ENCODE measurements at places on chromosomes 5 and 9.

GRCh38 chr5:20367178-20367577, 379.2 kb upstream of the CDH18 start:
- DNase-seq = no peak

DNA sequence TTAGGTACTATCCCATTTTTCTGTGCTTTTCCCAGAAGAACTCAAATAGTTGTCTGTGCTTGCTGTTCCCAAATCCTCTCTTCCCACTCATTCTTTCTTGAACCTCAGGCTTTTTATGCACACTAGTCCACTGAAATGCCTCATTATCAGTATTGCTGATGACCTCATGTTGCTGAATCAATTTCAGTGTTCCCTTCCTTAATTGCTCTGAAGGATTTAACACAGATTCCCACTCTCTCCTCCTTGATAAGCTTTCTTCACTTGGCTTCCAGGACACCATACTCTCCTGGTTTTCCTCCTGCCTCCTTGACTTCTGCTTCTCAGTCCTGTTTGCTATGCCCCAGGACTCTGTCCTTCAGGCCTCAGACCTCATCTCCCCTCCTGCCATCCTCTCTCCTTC, 298.5 kb downstream of the ARHGAP26 start:
- no peak for DNase-seq

DNA sequence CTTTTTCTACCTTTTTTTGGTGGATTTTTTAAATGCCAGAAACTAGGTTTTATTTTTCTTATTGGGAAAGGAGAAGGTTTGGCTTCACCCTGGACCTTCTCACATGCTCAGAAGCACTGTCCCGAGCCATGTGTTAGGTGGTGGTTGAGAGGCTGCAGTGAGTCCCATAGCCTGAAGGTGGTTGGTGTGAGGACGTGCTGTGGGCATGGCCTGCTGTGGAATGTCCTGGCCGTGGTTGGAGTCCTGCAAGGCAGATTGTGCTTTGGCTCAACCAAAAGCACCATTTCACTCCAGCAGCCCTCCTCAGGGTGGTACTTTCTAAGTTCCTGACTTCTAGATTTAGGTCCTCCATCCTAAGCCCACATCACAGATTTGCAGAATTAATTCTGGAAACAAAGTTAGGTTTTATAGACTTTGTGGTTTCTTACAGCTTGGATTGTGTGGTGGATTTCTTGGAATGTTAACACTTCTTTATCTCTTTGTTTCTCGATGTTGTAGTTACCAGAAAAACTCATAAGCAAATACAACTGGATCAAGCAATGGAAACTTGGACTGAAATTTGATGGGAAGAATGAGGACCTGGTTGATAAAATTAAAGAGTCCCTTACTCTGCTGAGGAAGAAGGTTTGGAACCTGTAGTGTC, 22.6 kb downstream of the OTULIN start:
- DNase-seq = no peak

GRCh38 chr9:111945216-111945615, 48.6 kb downstream of the UGCG start:
- DNase-seq = no peak

DNA sequence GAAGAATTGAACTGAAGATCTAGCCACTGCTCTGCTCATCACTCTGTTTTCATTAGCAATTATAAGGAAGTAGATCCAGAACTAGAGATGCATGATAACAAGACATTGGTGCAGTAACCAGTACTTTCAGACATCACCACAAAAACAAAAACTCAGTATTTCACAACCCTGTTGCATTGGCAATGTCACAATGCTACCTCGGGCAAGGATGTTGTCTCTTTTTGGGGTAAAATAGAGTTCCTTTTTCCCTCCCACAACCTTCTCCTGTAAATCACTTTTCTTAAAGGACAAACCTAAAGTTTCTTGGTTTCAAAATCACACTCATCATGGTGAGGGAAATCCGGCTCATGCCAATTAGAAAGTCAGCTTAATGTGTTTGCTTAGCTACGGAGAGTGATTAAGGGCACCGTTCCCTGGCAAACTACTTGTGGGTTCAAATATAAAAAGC, 420.1 kb upstream of the MEF2C start:
- DNase-seq = no peak

GRCh38 chr5:116536316-116537083, 38.1 kb downstream of the SEMA6A start:
- DNase-seq = no peak

DNA sequence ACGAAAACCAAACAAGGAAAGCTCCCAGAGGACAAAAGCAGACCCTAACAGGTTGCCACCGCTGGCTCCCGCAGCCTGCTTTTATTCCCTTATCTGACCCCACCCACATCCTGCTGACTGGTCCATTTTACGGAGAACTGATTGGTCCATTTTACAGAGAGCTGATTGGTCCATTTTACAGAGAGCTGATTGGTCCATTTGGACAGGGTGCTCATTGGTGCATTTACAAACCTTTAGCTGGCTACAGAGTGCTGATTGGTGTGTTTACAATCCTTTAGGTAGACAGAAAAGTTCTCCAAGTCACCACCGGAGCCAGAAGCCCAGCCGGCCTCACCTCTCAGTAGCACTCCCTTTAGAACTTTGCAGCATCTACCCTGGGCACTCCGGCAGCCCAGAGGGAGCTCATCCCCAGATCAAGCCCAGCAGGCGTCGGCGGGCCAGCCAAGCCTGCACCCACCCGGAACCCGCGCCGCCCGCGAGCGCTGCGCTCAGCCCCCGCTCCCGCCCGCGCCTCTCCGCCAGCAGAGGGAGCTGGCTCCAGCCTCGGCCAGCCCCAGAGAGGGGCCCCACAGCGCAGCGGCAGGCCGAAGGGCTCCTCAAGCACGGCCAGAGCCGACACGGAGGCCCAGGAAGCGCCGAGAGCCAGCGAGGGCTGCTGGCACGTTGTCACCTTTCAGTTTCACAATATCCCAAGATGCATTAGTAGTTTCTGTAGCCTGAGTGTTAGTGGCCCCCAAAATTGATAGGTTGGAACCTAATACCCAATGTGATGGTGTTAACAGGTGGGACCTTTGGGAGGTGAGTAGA, 35.3 kb upstream of the CLPTM1L start:
- DNase-seq = no peak

DNA sequence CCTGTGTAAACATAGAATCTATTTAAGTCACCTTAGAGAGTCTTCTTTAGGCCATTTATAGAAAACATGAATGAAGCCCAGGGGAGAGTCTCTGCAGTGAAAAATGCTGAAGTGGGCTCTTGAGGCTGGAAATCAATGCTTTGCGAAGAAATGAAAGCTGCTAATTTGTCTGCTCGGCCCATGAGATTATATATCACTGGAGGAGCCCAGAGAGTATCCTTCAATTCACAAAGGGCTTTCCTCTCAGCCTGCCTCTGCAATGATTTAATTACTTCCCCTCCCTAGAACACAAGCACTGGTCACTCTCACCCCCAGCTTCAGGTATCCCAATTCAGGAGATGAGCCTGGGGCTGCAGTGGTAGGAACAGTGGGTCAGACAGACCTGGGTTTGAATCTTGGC, 8.2 kb upstream of the DRD1 start:
- DNase-seq = no peak

- DNase-seq = no peak
Observed at GRCh38 chr9:91163444-91163772, 198.3 kb downstream of the AUH start.

GRCh38 chr5:169521366-169521983, 62.1 kb upstream of the SPDL1 start:
- no peak for DNase-seq

- DNase-seq = no peak
Observed at GRCh38 chr5:168683247-168683926, 104.2 kb upstream of the PANK3 start.

DNA sequence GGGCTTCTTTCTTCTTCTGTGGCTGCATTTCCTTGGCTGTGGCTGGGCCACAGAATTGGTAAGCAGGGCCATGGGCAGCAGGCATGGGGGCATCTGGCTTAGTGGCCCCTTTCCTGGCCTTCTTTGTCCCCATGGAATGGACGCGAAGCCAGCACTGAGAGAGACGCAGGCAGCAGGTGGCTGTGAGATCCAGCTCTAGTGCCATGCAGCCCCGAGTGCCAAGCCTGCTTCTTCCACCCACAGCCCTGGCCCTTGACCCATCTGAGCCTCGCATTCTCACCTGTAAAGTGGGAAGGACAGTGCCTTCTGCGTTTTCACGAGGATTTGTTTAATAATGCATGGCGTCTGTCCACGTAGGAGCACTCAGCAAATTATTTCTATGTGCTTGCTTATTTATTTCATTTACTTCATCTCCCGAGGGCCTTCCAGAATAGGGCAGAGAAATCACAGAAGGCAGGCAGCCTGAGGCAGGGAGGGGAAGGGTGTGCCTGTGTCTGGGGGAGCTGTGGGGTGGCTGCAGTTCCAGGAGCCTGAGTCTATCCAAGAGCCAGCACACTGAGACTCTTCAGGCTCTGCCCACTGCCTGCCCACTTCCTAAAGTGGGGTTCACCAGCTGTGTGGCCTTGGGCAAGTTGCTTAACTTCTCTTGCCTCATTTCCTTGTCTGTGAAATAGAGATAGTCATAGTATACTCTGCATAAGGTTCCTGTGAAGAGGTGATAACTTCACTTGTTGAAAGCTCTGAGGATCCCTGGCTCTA, 55.2 kb downstream of the NTNG2 start:
- DNase-seq = no peak

DNA sequence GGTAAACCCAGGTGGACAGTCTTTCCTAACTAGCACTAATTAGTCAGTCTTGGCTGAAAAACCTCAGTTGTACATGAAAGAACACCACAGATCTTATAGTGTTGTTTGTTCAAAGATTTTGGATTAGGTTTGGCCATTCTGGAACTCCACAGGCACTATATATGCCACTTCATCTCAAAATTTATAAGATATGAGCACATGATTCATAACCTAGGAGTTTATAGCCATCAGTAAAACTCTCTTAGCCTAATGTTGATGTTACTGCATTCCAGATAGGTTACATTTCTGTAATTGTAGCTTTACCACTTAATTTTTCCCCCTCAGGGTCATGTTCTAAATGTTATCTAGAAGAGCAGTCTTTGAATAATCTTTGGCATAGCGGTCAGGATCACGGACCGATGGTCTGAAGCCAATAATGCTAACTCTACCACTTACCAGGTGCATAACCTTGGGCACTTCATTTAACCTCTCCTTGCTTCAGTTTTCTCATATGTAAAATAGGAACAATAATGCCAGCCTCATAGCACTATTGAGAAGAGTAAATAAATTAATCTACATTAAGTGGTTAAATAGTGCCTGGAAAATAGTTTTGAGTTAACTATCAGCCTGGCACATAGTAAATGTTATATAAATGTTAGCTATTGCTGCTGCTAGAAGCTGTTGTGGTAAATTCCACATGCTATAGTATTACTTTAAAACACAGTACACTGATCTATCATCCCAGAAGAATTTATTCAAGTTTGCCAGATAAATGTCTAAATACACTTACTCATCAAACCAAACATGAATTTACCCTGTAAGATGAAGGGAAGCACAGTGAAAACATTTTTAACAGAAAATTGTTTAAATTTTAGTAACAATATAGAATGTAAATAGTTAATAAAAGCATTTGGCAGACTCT, 743.9 kb downstream of the NR2F1-AS1 start:
- DNase-seq = no peak

GRCh38 chr5:115686738-115687074, 60.9 kb upstream of the TMED7 start:
- DNase-seq = no peak

DNA sequence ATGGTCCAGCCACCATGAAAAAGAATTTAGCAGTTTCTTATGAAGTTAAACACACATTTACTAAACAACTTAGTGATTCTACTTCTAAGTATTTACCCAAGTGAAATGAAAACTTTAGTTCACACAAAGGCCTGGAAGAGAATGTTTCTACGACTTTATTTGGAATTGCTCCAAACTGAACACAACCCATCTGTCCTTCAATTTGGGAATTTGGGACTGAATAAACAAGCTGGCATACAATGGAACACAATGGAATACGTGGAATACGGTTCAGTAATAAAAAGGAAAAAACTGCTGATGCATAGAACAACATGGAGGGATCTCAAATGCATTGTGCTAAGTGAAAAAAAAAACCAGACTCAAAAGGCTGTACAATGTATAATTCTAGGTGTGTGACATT, 44.6 kb upstream of the BASP1 start:
- DNase-seq = no peak

GRCh38 chr5:6396043-6396442, 17.7 kb upstream of the MED10 start:
- no peak for DNase-seq

DNA sequence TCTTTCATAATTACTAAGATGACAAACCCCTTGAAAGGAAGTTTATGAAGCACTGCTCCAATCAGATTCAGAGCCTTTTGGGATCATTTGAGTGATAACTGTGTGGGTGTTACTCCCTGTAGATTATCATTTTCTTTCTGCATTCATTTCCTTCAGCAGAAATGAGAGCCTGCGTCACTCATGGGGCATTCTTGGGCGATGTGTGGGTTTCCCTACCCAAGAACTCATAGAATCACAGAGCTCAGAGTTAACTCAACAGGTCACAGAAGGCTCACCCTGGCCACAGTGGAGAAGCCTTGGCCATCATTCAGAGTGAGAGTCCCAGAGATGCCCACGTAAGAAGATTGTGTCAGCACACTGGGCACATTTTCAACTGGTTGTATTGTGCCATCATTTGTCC, 401.9 kb downstream of the TLE4 start:
- DNase-seq = no peak

- DNase-seq = no peak
Observed at GRCh38 chr9:33661176-33661575, 134.2 kb upstream of the PRSS3 start.

GRCh38 chr5:95072281-95072680, 212.6 kb downstream of the MCTP1 start:
- no peak for DNase-seq

- DNase-seq = no peak
Observed at GRCh38 chr9:95130484-95130883, 187.0 kb downstream of the FANCC start.

- DNase-seq = no peak
Observed at GRCh38 chr5:135890296-135890695, 5.3 kb downstream of the IL9 start.

DNA sequence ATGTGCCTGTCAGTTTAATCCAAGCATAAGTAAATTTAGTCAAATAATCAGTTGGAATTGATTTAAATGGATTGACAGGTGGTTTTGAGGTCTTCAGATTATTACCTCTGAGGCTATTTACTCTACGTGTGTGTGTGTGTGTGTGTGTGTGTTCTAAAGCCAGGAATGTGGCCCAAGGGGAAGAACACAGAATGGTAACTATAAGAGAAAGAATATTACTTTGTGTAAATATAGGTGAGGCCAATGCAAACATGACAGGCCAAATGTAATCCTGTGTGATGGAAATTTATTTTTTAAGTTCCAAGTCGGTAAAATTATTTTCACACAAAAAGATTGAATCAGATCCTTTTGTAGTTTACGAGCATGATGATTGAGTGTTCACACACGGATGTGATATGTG, 390.0 kb downstream of the PLK2 start:
- DNase-seq = no peak

DNA sequence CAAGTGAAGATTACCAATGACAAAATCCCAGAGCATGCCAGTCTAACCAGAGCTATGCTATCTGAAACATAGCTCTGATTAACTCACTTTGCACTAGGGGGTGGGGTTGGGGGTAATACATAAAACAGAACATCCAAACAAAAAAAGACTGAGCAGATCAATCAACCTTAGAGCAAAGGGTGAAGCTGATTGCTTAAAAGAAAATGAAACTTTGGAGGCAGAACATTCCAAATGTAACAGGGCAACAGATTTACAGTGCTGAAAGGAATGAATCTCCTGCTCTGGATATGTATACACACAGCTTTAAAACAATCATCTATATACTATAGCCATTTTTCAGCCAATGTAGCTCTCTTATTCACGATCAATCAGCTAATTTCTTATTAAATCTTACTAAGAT, 4.9 kb downstream of the IL6ST start:
- no peak for DNase-seq
